ENCODE measurements at places on chromosomes 7 and 10. TPM values are rescaled to one million over a fixed set of nuclear protein-coding genes. Genes with fewer than 3 reads are reported as not detected.

Gene CALML5
- polyA plus RNA-seq = not detected

Gene STK32C
- polyA plus RNA-seq = 8.5 TPM

DNA sequence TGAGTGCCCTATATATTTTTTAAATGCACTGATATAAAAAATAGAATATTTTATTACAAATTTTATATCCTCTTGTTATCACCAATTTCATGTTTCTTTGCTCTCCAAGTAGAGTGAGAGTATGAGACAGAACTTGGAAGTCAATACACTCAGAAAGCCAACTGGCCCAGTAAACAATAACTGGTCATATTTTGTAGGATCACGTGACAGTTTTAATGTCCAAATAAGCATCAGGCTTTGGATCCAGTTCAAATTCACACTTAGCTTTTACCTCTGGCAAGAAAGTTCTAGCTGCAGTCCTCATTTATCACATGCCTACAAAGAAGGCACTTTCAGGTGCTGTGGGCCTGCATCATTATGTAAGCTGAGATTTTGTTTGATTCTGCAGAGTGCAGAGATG lies 21.6 kb upstream of the TPK1 start:
- no peak for DNase-seq

GRCh38 chr7:15720849-15721471 lies 34.5 kb upstream of the MEOX2 start:
- DNase-seq = no peak

DNA sequence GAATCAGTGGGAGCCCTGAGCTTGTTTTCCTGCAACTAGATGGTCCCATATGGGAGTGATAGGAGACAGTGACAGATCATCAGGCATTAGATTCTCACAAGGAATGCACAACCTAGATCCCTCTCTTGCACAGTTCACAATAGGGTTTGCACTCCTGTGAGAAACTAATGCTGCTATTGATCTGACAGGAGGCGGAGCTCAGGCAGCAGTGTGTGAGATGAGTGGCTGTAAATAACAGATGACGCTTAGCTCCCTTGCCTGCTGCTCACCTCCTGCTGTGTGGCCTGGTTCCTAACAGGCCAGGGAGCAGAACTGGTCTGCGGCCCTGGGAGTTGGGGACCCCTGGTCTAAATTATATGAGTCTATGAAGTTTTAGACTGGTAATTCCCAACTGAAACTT lies 3.9 kb downstream of the MIOS start:
- DNase-seq = no peak

Gene LRIT2
- not detected for polyA plus RNA-seq

- no peak for DNase-seq
These were observed 194.8 kb downstream of the FANK1 start for GRCh38 chr10:126090911-126091728.

DNA sequence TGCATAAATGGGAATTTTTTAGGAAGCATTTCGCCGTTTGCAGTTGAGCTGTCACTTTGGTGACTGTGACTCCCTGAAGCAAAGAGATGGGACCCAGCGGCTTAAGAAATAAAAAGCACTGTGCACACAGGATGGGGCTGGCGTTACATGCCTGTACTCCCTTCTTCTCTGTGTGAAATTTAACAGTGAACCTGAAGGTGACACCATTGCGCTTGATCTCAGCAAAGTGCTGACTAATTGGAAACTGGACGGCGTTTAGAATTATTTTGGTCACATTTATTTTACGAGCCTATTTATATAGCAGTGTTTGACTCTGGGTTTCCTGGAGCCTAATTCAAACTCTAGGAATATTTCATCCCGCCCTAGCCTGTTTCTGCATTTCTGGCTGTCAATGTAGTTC lies 146.2 kb downstream of the PAXIP1 start:
- DNase-seq = no peak

GRCh38 chr7:51077316-51077986 lies 239.2 kb downstream of the COBL start:
- no peak for DNase-seq

Gene GPR146
- polyA plus RNA-seq = 1.2 TPM

- DNase-seq = no peak
These were observed 10.4 kb downstream of the JCAD start for GRCh38 chr10:30048768-30049517.

DNA sequence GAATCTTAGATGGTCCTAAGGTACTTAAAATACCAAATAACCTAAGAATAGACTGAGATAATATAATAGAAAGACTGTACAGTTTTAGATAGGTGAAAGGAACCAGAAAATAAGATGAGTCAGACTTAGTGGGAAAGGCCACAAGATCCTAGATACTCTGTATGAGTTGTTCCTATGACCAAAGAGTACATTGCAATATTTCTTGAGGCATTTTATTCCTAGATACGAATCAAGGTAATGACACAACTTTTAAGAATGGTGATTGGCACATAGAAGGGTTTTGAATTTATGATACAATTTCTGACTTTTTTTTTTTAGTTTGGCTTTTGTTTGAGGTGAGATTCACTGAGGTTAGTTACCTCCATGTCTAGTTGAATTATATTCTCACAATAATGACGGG lies 30.2 kb downstream of the MGAM start:
- no peak for DNase-seq

- no peak for DNase-seq
These were observed 767 bp upstream of the CYP26A1 start for GRCh38 chr10:93072713-93073538.

Gene BHLHA15
- not detected for polyA plus RNA-seq

DNA sequence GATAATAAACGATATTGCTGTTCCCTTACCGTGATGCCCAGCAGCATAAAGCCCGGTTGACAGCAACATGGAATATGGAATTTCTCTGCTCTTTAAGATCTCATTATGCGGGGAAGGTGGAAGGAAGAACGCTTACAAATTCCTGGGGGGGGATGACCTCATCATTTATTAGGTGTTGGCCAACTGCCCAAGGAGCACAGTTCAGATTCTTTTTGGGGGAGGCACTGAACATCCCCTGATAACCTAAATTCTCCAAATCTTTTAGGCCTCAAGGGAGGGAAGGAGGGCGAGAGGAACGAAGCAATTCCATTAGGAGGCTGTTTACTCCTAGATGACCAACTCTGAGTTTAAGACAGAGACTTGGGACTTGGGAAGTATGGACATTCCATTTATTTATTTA lies 5.2 kb upstream of the COL26A1 start:
- no peak for DNase-seq

Gene BTBD16
- polyA plus RNA-seq = not detected

- no peak for DNase-seq
These were observed 74.9 kb downstream of the ADCYAP1R1 start for GRCh38 chr7:31126976-31127375.

DNA sequence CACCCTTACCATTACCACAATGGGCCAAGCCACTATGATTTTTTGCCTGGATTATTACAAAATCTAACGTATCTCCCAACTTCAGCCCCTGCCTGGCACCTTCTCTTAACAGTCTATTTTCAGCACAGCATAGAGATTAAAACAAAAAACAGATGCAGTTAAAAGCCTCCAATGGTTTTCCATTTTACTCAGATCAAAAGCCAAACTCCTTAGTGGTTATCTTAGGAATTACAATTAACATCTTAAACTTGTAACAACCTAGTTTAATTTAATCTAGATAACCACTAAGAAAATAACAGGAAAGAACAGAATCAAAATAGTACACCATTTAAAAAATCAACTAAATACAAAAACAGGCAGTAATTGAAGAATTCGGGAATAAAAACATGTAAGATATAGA lies 43.5 kb downstream of the DNAJC1 start:
- no peak for DNase-seq

GRCh38 chr10:88946965-88947590 lies 5.5 kb downstream of the ACTA2 start:
- DNase-seq = no peak

Gene ACSM6
- not detected for polyA plus RNA-seq

DNA sequence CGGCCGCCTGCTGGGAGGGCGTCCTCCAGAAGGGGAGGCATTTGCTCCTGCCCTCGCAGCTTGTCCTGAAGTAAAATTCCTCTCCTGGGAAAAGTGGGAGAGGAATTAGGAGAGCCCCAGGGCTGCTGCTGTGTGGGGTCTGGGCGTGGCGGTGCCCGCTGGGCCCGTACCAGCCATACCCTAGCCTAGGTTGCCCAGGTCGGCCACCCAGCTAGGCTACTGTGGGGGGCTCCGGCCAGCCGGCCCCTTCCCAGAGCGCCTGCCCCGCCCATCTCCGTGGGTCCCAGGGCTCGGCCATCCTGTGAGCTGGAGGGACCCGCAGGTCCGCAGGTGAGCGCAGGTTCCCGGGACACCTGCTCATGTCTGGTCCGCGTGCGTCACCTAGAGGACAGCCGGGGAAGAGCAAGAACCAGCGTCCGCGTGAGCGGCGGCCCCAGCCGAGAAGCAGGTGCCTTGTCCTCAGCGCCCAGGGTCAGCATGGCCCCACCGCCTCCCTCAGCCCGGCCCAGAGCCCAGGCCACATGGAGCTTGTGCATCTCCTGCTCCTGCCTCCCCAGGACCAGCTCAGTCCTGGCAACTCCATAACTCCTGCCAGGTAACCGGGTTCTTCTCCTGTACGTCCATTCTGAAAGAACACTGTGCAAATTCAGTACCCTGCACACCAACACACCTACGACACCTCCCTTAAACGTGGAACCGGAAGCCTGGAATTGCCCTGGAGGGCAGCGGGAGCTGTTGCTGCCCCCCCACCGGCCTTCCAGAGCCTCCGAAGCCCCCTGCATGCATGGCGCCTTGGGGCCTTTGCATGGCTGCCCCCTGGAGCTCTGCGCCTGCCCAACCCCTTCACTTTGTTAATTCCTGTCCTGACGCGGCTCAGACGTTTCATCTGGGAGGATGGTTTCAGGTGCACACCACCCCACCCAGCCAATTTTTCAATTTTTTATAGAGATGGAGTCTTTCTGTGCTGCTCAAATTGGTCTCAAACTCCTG lies 22.8 kb upstream of the FOXL3 start:
- DNase-seq = no peak

- no peak for DNase-seq
These were observed 30.0 kb downstream of the NET1 start for GRCh38 chr10:5442065-5442989.

DNA sequence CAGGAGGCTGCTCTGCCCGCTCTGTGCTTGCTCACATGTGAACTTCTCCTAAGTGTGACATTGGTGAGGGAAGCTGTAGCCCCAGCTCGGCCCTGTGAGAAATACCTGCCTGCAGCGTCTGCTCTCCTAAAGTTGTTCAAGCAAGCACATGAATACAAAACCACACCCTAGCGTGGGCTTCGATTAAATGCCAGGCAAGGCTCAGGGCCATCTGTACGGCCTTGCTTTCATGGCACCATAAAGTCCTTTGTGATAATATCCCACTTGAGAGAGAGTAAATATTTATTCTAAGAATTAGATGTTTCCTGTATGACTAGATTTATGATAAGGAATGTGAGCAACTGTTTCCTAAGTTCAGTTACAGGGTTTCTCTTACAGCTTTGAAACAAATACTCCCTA lies 262.8 kb upstream of the KLF14 start:
- DNase-seq = no peak

GRCh38 chr7:95804052-95804451 lies 31.7 kb downstream of the DYNC1I1 start:
- DNase-seq = no peak

GRCh38 chr10:3415878-3416605 lies 243.5 kb upstream of the PITRM1 start:
- DNase-seq = no peak

Data from CD8-positive, alpha-beta memory T cell (primary cell).